ENCODE measurements at places on chromosomes 6 and 20.

DNA sequence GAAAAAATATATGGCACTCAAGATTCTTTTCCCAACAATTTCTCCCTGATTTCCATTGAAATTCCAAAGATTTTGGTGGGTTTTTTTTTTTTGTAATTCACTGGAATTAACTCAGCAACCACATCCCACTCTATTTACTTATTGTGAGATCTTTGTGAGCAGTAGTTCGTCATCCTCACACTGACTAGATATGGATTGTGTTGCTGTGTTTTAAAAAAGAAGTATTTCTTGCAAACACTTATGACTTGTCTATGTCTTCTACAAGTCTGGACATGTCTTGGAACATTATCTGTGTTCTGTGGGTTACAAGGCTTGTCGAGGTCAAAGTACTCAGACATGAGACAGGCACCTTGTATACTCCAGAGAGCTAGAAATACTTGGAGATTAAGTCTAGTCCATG lies 7.3 kb upstream of the TENT5A start:
- DNase-seq = no peak

- no peak for DNase-seq
Measured at GRCh38 chr6:25132934-25133333, 146.2 kb upstream of the CARMIL1 start.

GRCh38 chr20:50038574-50038991 lies 55.8 kb downstream of the SNAI1 start:
- no peak for DNase-seq

DNA sequence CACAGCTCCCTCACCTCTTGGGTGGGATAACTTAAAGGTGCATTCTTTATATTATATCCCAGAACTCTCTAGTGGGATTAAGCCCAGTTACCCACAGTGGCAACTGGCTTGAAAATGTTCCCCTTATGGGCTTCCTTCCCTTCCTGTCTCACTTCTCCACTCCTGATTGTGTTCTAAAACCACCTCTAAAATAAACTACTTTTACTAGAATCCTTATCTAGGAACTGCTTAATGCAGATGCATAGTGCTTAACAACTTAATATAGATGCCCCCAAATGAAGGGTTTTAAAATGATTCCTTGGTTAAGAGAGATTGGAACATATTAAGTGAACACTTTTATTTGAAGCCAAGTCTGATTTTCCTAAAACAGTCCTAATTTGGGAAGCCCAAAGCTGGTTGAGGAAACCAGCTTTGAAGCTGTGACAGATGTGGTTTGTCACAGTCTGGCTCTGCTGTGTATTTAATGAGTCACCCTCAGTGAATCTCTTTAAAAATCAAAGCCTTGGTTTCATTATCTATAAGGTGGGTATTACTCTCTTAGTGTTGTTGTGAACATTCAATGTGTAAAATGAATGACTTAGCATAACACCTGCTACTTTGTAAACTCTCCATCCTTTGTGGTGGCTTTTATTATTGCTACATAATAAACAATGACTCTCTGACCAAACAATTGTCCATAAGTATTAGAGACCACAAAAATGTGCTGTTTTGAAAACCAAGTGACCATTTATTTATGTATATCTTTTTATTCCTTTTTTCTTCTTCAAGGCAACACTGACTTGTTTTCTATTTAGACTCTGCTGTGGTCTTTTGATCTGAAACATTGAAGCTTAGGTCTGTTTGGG lies 24.4 kb downstream of the PLCB1 start:
- peak; percentile 51 for DNase-seq

GRCh38 chr6:11397622-11398450 lies 139.7 kb upstream of the TMEM170B start:
- no peak for DNase-seq

DNA sequence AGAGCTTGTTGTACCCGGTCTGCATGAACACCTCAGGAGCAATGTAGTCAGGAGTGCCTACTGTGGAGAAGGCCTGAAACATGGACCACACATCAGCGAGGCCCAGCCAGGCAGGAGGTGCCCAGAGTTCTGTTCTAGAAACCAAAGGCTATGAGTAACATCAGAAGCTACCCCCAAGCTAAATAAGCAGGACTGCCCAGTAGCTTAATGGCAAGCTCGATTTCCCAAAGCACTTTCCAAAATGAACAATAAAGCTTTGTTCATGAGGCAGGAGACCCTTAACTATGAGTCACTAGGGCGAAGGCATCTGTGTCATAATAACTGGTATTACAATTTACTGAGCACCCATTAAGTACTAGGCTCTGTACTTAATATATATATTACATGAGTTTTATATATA lies 47.4 kb downstream of the STK38 start:
- DNase-seq = no peak

GRCh38 chr6:111813677-111814310 lies 59.5 kb downstream of the FYN start:
- DNase-seq = no peak

GRCh38 chr6:87830907-87831306 lies 128.9 kb upstream of the AKIRIN2 start:
- DNase-seq = no peak

DNA sequence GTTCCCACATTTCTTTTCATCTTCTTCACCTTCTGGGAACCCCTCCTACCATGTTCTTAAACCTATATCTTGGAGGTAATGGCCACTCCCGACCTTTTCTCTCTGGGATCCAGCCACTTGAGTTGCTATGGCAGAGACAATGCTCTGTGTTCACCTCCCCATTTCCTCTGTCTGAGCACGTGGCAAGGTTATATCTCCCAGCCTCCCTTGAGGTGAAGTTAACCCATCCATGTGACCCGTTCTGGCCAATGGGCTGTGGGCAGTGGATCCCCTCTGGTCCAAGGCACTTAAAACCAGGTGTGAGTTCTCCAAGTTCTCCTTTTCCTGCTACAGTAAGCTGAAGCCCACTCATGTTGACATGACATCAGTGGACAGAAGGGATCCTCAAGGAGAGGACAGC lies 261.4 kb downstream of the LRFN2 start:
- DNase-seq = no peak

- peak; percentile 36 for DNase-seq
Measured at GRCh38 chr6:111727802-111728201, 122.1 kb upstream of the TRAF3IP2 start.

- no peak for DNase-seq
Measured at GRCh38 chr6:168645326-168645725, 204.3 kb downstream of the SMOC2 start.

- DNase-seq = peak; percentile 99
Measured at GRCh38 chr6:13614926-13615791, at the start of gene NOL7. NOL7 (plus strand) TSS chr6:13615335; CDS start chr6:13615359, 24 bp downstream.

- DNase-seq = no peak
Measured at GRCh38 chr6:112984899-112985298, 637.8 kb downstream of the RFPL4B start.

- no peak for DNase-seq
Measured at GRCh38 chr6:40810171-40810570, 223.0 kb upstream of the LRFN2 start.

DNA sequence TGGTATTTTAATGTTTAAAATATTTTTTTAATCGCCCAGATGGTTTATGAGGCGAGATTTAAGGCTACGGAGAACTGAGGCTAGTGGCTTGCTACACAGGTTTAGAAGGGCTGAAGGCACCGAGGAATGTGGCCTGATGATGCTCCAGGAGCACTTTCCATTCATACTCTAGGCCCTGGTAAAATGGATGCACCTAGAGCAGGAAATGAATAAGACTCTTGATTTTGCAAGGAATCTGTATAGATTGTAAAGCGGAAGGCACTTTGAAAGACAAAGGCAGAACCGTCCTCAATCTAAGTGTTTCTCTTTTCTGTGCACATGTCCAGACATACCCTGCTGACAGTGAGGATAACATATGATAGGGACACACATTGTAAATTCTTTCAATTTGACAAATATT lies 30.1 kb downstream of the POU3F2 start:
- DNase-seq = no peak

DNA sequence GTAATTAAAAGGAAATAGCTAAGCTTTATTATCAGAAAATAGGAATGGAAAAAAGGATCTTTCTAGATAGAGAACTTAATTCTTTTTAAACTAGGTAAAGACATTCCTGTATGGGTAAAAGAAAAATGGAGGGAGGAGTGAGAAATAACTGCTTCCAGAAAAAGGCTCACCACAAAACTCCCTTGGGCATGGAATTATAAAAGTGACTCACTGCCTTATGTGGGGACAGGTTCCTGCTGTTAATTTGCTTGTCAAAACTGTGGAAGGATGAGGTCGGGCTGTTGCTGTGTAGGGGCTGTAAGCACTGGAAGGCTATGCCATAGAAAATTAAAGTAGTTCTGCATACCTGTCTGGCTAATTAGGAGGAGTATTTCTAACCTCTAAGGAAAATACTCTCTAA lies 158.7 kb downstream of the UBE3D start:
- peak; percentile 17 for DNase-seq

DNA sequence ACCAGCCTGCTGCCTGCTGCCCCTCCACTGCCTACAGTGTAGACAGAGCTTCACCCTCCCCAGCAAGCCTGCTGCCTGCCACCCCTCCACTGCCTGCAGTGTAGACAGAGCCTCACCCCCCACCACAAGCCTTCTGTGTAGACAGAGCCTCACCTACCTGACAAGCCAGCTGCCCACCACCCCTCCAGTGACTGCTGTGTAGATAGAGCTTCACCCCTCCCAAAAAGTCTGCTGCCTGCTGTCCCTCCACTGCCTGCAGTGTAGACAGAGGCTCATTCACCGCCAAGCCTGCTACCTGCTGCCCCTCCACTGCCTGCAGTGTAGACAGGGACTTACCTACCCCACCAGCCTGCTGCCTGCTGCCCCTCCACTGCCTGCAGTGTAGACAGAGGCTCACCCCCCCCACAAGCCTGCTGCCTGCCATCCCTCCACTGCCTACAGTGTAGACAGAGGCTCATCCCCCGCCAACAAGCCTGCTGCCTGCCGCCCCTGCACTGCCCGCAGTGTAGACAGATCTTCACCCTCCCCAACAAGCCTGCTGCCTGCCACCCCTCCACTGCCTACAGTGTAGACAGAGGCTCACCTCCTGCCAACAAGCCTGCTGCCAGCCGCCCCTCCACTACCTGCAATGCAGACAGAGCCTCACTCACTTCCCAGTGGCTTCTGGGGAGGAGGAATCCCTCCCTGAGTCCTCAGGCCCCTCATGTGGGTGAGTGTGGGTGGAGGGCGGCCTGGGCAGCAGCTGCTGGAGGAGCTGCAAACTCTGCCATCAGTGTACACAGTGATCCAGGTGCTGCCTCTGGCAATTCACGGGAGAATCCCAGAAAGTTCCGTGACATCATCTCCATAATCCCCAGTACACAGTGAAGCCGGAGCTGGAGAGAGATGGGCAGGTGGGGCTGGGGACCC lies 140.9 kb downstream of the DLL1 start:
- no peak for DNase-seq

DNA sequence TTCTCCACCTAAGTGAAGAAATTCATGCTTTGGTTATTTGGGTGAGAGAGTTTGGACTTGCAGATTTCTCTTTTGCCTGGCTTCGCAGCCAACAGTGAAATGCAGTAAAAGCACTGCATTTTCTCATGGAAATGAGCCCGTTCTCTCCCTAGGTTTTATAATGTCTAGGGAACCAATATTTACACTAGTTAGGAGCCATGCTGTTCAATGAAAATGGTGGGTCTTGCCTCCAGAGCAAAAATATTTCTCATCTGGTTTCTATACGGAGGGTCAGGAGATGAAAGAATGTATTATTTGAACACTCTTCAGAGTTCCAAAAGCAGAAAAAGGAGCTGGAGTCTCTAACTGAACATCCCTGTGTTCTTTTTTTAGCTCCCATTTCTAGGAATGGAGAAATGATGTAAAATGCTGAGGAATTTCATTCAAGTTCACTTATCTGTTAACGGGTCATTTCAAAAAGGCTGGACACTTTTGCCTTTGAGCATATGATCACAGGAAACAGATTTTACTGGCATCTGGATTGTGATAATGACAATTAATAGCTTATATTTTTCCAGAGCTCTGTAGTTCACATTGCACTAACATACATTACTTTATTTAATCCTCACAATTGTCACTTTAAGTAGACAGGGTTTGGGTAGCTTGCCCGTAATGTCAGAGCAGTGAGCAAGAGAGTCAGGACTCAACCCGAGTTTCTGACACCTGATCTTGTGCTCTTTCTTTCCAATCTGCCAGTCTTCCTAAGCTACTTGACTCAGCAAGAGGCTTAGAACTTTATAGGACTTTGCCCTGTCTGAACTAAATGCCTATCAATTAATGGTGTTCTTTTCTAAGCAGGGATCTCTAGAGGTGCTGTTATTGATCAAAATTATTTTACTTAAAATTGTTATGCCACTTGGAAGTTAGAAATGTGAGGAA lies 78.0 kb downstream of the PPP1R14C start:
- DNase-seq = no peak

GRCh38 chr6:142881290-142881689 lies 63.7 kb downstream of the HIVEP2 start:
- DNase-seq = no peak

- no peak for DNase-seq
Measured at GRCh38 chr6:56146086-56146485, 101.3 kb downstream of the COL21A1 start.

DNA sequence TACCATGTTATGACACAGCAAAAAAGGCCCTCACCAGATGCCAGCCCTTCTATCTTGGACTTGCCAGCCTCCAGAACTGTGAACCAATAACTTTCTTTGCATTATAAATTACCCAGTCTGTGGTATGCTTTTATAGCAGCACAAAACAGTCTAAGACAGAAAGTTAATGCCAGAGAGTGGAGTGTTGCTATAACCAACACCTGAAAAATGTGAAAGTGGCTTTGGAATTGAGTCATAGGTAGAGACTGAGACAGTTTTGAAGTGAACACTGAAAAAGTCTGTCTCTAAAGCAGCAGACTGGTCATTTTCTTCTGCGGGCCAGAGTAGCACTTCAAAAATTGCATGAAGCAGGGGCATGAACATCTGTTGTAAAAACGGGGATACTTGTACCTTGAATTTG lies 28.0 kb upstream of the ASIP start:
- DNase-seq = no peak

- peak; percentile 24 for DNase-seq
Measured at GRCh38 chr6:133040094-133040802, 200.9 kb upstream of the EYA4 start.

DNA sequence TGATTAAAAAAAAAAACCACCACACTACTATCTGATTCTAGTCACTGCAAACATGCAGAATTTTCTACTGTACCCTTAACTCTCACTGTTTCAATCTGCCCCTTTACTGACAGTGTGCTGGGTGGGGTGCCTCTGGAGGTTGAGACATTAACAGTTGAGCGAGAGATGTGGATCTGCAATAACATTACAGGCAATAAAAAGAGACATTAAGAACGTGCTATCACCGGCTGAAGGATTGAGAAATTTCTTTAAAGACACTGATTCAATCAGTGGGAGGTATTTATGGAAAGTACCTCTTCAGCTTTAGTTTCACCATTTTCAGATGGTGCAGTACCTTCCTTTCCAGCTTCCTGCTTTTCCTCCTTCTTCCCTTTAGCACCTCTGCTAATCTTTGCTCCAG lies 32.5 kb downstream of the HMGN3 start:
- no peak for DNase-seq
